ENCODE measurements at places on chromosomes 7 and 10.

DNA sequence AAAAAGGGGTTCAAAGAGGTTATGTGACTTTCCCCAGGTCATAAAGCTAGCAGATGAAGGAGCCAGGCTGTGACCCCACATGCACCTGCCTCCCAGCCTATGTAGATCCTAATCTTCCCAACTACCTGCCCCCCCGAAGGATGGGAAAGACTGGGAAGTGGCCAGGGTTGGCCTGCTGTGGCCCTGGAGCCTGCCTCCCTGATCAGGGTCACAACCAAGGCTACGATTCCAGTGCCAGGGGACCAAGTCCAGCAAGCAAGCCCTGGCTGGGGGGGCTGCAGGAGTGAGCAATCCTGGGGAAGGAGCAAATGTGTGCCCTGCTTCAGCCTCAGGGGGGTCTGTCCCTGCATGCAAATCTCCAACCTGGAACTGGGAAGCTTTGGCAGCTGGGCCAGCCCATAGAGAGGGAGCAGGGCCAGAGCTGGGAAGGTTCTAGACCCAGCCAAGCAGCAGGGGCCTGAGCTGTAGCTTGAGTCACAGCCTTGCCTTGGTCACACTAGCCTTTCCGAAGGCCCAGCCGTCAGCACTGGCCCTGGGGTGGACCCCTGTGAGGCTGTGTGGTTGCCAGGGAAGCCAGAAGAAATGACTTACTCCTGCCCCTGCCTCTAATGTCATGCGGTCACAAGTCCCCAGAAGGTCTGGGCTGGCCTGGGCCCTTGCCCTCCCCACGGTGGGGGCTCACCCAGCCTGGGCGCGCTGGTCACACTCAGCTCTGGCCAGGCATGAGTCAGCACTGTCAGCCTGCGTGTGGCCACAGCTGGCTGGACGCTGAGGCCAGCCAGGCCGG is 96.4 kb upstream of the ZMIZ1 start:
- no peak for DNase-seq

DNA sequence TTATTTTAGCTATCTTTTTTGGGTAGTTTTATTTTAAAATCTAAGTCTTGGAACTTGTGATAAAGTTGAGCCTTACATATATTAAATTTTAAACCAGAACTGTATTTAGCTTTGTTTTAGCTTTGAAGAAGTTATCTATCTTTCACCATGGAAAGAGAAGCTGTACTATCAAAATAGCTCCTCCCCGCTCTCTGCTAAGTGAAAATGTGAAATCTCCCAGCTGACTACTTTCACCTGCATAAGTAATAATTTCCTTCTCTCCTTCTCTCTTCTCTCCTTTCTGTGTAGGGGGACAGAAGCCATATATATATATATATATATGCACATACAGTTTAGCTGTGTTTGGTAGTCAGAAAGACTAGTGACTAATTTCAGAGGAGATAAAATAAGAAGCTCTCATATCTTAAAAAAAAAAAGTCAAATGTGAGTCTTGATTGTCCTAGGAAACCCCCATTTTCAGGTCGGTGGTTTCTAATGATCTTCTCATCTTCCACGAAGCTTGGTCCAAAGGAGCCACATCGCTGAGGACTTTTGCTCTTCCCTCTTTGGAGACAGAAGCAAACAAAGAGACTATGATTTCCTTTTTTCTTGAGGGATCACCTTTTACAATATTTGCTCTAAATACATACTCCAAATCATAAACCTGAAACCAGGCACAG is 30.6 kb upstream of the GDI2 start:
- no peak for DNase-seq

GRCh38 chr7:90910136-90910535 is 314.0 kb downstream of the CDK14 start:
- no peak for DNase-seq

DNA sequence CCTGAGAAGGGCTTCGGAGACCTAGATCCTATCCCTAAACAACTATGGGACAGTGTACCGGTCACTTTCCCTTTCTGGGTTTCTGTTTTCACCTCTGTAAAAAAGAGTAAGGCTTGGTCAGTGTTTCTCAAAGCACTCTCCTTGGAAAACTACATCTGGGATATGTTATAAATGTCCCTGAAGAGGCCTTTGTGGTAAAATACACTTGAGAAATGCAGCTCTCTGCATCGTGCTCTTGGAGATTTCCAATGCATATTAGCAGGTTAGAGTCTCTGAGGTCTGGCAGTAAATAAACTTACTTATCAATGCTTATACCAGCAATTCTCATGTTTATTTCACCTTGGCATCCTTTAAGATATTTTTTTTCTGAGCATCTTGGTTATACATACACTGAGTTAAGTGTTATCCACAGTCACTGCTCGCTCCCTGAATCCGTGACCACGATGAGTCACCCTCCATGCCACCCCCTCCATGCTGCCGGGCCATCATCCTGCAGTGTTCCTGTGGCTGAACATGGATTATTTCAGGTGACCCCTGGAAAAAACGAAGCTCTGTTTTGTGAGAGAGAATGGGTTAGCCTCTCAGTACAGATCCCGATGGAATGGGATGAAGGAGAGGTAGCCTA is 3.3 kb upstream of the TBXAS1 start:
- DNase-seq = no peak

- no peak for DNase-seq
Observed at GRCh38 chr10:70145166-70145665, 1.3 kb downstream of the TYSND1 start.

- peak; percentile 32 for DNase-seq
Observed at GRCh38 chr10:24952143-24952706, at the start of gene PRTFDC1. TSS of gene PRTFDC1 (minus strand) at chr10:24952606. CDS start at chr10:24952575, 31 bp downstream.

DNA sequence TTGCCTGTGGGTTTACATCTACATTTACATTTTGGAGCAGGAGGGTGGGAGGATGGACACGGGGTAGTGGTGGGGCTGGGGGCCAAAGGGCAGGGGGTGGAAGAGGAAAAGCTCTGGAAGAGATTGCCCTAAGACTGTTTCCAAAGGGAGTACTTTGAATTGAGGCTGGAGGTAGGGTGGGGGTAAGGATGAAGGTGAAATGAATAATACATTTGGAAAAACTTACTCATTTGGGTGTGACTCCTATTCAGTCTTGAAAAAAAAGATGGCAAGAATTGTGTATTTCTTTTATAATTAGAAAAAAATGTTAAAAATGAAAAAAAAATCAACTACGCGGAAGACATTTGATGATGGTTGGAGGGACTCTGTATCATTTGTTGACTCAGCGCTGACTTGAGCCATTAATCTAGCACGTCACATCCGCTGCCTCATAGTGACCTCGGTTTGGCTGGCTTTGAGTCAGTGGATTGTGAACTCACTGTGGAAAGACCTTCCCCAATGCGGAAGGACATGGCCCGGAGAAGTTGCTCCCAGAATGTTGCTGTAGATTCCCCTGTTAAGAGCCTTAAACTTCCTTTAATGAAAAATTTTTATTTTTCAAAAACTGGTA is 2.8 kb downstream of the FAM180A start:
- no peak for DNase-seq

DNA sequence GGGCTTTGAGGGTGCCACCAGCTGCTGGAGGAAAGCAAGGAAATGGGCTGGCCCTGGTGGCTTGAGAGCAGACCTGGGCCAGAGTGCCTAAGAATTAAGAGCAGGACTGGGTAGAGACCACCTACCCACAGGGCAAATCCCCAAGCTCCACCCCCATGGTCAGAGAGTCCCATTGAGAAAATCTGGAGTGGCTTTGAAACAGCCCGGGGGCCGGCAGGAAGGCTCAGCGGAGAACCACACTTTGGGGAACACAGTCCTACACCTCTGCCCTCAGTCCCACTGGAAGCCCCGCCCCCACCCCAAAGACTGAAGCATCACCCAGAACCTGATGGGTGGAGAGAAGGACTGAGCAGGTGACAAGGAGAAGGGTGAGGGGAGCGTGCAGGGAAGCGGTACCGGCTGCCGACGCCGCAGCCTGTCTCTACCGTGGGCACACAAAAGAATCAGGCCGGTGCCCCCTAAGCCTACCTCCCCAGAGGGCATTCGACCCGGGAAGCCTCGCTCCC is 3.6 kb downstream of the SMARCD3 start:
- no peak for DNase-seq

GRCh38 chr10:13627459-13628310 is 40.9 kb downstream of the PRPF18 start:
- DNase-seq = peak; percentile 27

DNA sequence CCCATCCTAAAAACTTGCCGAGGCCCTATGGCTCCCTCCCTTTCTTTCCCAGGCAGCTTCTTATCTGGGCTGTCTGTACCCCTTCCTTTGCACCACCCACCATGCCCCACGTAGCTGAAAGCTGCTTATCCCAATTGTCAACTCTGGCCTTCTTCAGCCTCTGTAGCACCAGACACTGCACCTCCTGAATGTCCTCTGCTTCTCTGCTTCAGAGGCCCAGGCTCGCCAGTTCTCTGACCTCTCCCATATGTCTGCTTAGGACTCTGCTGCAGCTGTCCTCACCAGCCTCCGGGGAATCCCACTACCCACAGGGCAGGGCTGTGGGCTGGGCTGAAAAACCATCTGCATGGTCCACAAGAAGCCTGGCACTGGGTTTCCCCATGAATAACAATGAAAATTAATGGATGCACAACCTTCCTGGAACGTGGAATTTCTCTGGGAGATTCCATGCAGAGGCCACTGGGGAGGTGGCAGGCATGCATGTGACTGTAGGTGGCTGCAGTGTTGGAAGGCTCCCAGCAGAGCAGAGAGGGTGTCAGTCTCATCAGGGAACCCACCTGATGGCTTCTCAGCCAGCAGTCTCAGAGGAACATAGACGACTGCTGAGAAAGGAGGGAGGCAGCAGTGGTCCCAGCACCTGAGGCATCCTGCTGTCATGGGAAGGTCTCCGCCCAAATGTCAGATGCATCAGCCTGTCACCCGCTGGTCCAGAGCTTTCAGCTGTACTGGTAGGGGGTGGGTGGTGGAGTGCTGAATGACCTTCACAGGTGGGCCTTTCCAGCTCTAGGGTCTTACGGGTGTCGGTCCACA is 16.8 kb upstream of the SH2D4B start:
- DNase-seq = no peak

GRCh38 chr10:102152545-102152890 is 329 bp downstream of the NOLC1 start:
- DNase-seq = peak; percentile 51

DNA sequence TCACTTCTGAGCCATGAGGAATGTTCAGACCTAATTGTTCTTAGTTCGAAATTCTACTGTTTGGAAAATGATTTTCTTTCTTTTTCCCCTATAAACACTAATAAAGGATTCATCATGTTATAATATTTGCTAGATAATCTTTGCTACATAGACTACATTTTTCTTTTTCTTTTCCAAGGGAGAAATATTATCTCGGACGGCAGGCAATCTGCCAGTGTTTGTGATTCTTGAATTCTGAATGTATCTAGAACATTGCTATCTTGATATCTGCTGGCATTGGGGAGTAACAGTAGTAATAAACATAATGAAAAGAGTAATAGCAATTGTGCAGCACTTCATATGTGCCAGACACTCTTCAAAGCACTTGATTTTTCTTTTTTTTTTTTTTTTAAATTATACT is 107.7 kb upstream of the ZNF32 start:
- no peak for DNase-seq

DNA sequence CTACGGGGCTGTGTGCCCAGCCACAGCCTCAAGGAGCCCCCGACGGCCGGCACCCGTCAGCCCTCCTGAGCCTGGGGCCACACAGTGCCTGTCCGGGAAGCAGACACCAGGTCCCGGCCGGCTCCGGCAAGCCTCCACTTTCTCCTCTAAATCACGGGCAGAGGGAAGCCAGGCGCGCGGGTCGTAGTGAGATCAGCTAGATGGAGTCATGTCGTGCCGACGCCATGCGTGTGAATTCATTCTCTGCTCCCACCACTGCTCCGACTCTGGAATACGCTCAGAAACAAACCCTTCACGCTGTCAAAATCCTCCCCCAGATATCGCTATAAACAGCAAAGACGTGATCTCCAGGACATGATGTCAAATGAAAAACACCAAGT is 93.7 kb upstream of the DNAAF5 start:
- no peak for DNase-seq

DNA sequence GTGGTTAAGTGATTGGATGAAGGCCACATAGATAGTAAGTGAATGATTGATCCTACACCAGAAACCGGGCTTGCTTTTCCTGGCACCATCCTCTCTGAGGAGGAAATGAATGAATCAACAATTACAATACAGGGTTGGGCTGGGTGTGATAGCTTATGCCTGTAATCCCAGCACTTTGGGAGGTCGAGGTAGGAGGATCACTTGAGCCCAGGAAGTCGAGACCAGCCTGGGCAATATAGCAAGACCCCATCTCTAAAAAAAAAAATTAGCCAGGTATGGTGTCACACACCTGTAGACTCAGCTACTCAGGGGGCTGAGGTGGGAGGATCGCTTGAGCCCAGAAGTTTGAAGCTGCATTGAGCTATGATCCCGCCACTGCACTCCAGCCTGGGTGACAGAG is 111.5 kb downstream of the COL26A1 start:
- no peak for DNase-seq

DNA sequence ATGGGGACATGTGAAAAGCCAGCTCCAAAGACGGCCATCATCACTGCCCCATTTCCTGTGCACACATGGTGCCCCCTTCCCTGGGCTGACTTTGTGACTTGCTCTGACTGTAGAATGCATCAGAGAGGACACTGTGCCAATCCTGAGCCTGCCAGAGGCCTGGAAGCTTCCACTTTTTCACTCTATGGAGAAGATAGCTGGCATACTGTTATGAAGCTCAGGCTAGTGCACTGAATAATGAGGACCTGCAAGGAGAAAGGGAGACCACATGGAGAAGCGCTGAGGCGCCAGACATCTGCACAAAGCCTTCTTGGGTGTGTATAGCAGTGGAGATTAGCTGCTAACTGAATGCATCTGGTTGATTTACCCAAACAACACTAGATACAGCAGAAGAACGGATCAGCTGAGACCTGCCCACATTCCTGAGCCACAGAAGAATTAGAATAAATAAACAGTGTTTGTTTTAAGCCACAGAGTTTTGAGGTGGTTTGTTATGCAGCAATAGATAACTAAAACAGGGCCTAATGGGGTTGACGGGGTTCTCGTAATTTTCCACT is 58.9 kb upstream of the C10orf90 start:
- DNase-seq = no peak

DNA sequence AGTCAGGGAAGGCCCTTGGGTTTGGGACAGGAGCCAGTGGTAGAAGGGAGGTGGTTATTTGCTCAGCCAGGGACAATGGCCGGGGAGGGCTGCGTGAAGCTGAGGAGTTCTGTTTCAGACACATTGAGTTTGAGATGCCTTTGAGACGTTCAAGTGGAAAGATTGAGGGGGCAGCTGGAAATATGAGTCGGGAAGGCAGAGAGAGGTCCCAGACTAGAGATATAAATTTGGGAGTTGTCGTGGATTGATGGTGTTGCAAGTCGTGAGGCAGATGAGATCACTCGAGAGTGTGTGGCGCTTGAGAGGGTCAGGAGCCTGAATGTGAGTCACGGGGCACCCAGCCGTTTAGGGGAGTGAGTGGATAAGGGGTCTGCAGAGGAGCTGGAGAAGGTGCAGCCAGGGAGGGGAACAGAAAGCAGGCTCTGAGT is 73.3 kb downstream of the ZMIZ1 start:
- DNase-seq = no peak

- no peak for DNase-seq
Observed at GRCh38 chr10:102122450-102122849, 2.3 kb upstream of the LDB1 start.

- peak; percentile 88 for DNase-seq
Observed at GRCh38 chr7:100483090-100483721, 521 bp upstream of the NYAP1 start.

GRCh38 chr7:30476459-30477145 is 2.0 kb downstream of the NOD1 start:
- DNase-seq = no peak
